ENCODE measurements at places on chromosomes 7 and 10.

GRCh38 chr10:96695366-96695765, 24.9 kb downstream of the PIK3AP1 start:
- DNase-seq, result no peak

DNA sequence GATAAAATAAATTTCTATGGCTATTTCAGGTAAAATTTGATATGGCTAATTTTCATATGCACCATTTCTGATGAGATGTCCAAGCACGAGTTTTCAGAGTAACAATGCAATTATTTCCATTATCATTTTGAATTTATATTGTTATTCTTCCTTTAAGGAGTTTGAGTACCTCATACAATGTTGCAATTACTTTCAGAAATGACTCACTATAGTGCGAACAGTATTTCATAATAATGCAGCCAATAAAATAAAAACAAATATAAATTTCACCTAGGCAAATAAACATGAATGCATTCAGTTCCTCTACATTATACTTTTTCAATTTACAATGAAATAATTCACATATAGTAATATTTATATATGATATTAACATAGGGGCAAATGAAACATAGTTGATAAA, 78.8 kb upstream of the LRRN3 start:
- no peak for DNase-seq

GRCh38 chr10:87590705-87591588, 68.7 kb upstream of the PAPSS2 start:
- DNase-seq, result no peak

DNA sequence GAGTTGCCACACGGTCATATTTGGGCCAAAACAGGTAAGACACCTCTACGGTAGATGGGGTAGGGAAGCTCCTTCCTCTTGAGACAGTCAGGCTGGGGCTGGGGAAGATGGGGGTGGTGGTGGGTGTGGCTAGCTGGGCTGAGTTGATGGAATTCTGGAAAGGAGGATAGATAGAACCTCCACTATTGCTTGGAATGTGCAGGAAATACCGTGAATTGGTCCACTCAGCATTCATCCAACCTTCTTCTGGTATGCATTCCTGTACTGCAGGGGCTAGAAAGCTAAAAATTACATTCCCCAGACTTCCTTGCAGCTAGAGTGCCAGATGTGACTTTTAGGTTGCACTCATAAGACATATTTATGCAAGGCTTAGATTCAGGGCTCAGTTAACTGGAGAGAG, 24.8 kb downstream of the TLX1 start:
- no peak for DNase-seq

DNA sequence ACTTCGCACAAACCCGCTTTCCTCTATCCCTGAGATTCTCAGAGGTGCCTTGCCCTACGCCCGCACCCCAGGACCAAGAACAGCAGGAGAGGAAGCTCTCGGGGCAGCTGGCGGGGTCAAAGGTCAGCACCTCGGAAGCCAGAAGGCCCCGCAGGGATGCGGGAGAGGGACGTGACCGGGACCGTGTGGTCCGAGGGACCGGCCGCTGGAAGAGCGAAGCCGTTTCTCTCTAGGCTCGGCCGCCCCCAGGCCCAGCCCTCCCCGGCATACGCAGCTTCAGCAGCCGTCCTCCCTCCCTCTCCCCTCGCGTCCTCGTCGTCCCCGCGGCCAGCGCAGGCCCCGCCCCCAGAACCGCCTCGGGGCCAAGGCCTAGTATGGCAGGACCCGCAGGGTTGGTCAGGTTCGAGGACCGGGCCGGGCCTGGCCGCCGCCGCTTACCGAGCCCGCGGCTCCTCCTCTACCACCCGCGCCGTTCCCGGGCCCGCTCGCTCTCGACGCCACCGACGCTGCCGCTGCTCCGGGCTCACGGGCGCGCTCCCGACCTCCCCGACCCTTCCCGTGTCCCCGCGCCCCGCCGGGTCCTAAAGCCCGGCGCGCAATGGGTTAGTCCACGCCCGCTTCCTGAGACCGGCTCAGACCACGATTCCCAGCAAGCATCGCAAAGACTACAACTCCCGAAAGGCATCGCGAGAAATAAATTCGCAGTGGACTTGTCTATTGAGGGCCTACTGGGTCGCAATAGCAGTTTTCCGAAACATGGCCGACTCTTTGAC, at the start of gene ARMH3:
ARMH3 (minus strand) TSS at position 527 of the 773 bp plus-strand sequence. CDS start 16,059 bp downstream, outside the sequence.
- peak; percentile 74 for DNase-seq

DNA sequence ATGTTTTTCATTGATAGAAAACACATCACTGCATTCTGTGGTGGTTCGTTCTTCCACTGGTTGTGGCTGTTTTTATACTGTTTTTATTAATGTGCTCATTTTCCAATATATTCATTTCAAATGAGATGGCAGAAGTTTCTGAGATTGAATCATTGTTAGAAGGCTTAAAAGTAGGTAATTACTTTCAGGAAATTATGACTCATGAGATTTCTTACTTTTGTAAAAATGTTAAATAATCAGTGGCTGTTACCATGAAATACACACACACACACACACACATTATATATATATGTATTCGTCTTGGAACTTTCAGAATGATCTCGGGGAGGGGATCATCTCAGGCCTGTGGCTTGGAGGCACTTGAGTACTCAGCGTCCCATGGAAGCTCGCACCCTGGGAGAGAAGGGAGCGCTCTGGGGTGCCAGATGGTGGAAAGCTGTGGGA, 66.1 kb downstream of the ZMYND11 start:
- no peak for DNase-seq

DNA sequence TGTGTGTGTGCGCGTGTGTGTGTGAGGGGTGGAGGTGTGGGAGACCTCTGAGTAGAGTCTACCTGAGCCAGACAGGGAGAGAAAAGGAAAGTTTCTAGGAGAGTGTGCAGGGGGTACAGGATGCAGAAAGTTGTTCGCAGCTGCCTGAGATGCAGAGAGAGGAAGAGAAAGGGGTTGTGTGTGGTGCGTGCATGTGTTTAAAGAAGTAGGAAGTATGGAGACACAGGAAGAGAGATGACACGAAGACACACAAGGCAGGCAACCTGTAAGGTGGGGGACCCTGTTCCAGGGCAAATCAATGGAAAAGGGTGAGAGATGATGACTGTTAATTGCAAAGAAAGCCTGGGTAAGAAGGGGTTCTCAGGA, 52.2 kb downstream of the C10orf105 start:
- DNase-seq, result no peak

DNA sequence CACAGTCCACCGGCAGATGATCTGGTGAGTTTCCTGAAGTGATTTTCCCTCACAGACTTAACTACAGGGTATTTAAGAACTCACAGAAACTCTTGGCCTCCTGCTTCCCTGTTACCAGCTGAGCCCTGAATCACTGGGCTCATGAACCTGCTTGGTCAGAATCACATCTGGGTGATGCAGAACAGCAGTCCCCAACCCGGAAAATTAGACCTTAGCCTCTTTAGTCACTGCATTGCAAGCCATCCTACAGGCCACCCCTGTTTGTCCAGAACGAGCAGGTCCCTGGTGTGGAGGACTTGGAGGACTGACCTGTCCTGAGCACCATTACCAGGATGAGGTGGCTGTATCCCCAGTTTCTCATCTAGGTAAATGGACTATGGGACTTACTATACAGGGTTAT, 539.2 kb downstream of the TNS3 start:
- DNase-seq, result no peak

GRCh38 chr10:114029655-114030054, 14.0 kb upstream of the ADRB1 start:
- DNase-seq, result no peak

DNA sequence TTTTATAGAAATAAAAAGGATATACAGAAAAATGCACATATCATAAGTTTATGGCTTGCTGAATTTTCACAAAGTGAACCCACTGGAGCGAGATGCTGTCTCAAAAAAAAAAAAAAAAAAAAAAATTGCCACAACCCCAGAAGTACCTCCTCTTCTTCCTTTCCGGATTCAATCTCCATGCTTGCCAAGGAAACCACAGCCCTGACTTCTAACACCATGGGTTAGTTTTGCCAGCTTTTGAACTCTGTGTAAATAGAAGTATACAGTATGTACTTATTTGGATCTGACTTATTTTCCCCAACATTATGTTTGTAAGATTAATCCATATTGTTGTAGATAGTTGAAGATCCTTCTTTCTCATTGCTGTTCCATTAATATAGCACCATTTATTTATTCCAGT, 40.0 kb downstream of the FANK1 start:
- DNase-seq, result no peak

DNA sequence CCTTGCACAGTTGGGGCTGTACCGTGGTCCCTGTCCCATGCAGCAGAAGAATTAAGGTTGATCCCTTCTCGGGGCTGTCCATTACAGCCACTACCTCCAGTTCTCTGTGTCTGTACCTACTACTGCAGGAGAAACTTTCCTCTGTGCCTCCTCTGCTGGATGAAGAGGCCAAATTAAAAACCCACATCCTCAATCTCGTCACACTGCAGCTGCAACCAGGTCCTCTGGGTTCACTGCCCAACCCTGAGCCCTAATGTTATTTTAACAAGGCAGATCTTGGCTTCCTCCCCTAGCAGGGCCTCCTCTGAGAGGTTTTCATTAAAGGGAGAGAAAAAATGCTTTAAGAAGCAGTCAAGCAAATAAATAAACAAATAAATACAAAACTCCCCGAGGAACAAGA, 66.6 kb downstream of the PLXNA4 start:
- DNase-seq, result no peak

- DNase-seq, result no peak
Observed at GRCh38 chr7:157769086-157769485, 432.3 kb downstream of the DNAJB6 start.

- DNase-seq, result no peak
Observed at GRCh38 chr7:140631021-140631420, 9.6 kb downstream of the DENND2A start.

DNA sequence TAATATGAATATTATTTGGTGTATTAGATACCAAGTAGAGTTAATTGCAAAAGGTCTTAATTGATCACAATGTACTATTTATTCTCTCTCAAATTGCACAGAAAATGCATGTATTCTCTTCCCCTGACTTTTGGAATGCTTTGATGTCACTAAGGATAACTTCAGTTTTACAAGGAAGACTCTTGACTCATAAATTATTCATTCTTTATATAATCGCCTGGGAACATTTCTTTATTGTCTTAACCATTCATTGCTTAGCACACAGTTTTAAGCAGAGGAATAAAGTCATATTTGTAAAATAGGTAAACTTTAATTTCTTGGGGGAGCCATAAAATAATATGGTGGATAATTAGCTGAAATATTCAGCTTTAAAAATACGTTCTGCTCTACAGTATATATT, 306.0 kb upstream of the TMEM229A start:
- no peak for DNase-seq

DNA sequence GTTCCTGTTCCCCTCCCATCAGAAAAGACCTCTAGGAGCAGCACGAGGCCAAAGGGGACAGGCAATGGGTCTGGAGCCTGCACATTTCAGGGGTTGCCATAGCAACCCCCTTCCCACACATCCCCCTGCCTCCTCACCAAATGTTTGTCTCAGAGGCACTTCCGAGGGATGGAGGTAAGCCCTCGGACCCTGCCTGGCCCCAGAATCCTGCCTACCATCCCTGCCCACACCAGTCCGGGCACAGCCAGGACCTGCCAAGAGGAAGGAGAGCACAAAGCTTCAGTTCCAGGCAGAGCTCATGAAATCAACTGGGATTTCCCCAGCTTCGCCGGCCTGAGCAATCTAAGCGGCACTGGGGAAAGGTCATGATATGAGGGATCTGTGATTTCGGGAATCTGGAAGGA, 175.0 kb upstream of the PLXNA4 start:
- no peak for DNase-seq

DNA sequence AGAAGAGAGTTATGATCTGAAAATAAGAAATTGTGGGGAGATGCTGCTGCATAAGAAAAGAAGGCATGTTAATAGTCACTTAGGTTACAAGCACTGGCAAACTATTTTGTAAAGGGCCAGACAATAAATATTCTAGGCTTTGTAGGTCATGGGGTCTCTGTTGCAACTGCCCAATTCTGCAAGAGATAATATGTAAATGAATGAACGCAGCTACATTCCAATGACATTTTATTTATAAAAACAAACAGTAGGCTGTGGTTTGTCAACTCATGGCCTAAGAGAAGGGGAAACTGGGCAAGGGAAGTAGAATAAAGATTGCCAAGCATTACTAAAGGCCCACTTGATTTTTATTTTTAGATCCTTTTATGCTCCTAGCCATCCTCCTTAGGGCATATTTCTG, 133.1 kb downstream of the RAPGEF5 start:
- no peak for DNase-seq

GRCh38 chr7:4265066-4265465, 417.0 kb upstream of the FOXK1 start:
- no peak for DNase-seq

GRCh38 chr7:129188372-129188891, at the start of gene SMO:
TSS of gene SMO (plus strand) at chr7:129188633. CDS start at chr7:129189152, 519 bp downstream.
- DNase-seq, result no peak

GRCh38 chr10:80154978-80155695, 22.6 kb downstream of the PLAC9 start:
- DNase-seq, result no peak

GRCh38 chr7:74199551-74200355, 10.1 kb upstream of the LAT2 start:
- DNase-seq, result no peak

GRCh38 chr10:50033481-50033880, 34.3 kb upstream of the WASHC2A start:
- DNase-seq, result no peak

GRCh38 chr7:44320141-44320540, 5.3 kb downstream of the CAMK2B start:
- DNase-seq, result no peak

DNA sequence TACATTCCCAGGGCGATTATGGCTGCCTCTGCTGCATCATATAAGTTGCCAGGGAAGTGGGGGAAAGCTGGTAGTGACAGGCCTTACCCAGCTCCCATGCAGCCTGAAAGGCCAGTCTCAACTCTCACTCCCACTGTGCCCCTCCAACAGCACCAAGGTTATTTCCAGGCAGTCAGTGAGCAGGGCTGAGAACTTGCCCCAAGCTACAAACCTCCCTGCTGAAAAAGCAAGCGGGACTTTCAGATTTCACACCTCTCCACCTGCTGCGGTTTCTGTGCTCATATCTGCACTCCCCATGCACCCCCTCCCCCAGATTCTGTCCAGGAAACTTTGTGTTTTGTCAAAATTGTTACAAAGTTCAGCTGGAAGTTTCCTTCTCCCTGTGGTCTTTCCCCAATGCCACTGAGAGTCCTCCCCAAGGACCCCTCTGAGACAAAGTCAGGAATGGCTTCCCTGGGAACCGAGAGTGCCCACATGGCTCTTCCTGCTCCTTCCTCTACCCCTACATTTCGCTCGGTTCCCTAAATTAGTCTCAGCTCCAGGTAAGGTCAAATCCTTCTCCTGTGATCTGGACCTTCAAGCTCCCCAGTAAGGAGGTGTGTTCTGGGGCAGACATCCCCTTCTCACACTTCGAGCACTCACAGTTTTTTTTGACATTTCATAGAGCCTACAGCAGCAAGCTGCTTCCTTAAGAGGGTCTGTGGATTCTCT, 25.3 kb upstream of the WNT2 start:
- no peak for DNase-seq

- no peak for DNase-seq
Observed at GRCh38 chr10:125849448-125849847, 26.1 kb downstream of the BCCIP start.

Data from stimulated activated CD8-positive, alpha-beta memory T cell treated with anti-CD3 and anti-CD28 coated beads, Interleukin-2, amount 100 ng/mL, for 1 hour (primary cell).